NCI-H1092 (cell line): ENCODE measurements at places on chromosomes 12 and 14.

GRCh38 chr14:22980672-22981089, 1.7 kb downstream of the AJUBA start:
- DNase-seq: no peak

DNA sequence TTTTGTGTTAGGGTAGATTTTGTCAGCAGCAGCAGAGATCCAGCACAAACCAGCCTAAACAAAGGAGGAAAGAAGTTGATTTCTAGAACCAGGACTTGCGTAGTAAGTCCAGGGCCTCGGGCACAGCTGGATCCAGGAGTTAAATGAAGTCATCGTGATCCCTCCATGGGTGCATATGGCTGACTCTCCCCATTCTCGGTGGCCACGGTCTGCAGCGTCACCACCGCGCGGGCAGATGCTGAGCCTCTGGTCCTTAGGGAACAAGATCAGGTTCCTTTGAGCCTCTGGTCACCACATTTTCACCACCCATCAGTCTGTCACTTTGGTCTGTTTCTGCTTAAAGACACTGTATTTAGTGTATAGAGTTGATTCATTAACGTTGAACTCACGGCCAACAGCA, 14.8 kb upstream of the GALNT9 start:
- no peak for DNase-seq

- no peak for DNase-seq
Measured at GRCh38 chr14:105647784-105648608, 121.6 kb downstream of the TMEM121 start.

- DNase-seq: peak; percentile 75
Measured at GRCh38 chr12:132710405-132711079, at the start of gene PGAM5. PGAM5 (plus strand) TSS chr12:132710842; CDS start chr12:132710877, 35 bp downstream.
